ENCODE measurements at places on chromosomes 4 and X. TPM values are rescaled to one million over a fixed set of nuclear protein-coding genes. Genes with fewer than 3 reads are reported as not detected.

The FAM236D gene
- total RNA-seq: not detected

The DKK2 gene
- total RNA-seq: 1.3 TPM

The NLGN3 gene
- 0.31 TPM for total RNA-seq

The GLRA3 gene
- 0.17 TPM for total RNA-seq

The ARHGAP6 gene
- 0.79 TPM for total RNA-seq

The HMX1 gene
- not detected for total RNA-seq

The TMEM131L gene
- total RNA-seq: 27.2 TPM

The FDCSP gene
- total RNA-seq: not detected

DNA sequence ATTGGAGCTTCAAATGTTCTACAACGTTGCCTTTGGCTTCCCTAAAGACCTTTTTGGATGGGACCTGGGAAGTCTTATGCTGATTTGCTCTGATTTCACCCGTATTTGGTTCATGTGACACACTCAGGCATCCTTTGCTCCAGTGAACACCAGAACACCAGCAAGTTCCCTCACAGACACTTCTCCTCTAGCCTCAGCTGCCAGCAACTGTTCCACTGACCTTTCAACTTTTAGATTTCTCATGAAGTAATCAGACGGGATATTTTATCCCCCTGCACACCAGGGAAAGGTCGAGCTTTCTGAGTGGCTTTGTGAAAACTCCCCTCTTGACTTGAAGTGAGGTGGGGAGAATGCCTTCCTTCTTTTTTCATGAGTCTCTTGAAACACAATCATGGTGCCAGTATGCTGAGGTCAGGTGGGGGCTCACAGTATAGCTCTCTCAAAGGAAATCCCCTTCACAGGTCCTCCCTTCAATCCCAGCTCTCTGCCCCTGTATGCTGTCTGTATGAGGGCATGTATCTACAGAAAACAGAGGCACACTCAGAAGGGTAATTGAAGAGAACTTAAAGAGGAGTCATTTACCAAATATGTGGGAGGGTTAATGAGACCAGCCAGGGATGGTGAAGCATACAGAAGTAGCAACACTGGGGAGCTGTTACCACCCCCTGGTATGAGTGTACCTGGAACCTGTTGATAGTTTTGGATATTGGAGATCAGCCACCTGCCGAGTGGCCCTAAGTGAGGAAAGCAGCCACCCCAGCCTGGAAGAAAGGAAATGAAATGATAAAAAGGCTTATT is 62.7 kb downstream of the FGFBP1 start:
- no peaks in the 10 kb centered on the region for H3K27me3 ChIP-seq
- no peaks in the 10 kb centered on the region for H3K4me1 ChIP-seq
- no peak for DNase-seq
- no peaks in the 10 kb centered on the region for H3K36me3 ChIP-seq

DNA sequence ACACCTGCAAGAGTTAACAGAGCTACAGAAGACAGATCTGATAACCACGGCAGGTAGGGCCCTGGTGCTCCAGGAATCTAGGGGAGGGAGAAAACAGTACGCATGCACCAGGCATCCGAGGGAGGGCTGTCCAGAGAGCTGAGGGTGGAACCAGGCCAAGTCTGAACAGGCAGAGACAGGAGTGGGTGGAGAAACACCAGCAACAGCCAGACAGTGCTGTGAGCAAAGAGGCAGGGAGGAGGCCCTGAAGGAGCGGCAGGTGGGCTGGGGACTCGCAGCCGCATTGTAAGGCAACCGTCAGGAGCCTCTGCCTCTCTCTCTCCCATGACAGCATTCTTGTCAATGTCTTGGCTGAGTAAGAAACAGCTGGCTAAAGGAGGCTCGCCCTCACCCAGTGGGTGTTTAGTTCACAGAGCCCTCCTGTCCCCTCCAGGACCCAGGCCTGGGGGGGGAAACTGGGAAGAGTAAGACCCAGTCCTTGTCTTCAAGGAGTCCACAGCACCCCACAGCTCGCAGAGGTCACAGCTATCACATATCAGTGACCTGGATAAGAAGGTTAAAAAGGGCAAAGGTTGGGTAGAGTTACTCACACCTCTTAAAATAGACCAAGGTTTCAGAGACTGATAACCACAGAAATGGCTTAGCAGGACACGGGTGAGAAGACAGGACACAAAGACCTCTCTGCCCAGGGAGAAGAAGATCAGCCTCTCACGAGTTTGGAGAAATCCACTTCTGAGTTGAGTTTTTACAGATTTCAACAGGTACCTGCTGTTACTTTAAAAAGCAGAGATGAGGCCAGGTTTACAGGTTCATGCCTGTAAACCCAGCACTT is 10.5 kb downstream of the ACSL1 start:
- no peak overlapping the region for H3K4me3 ChIP-seq
- peak overlapping the region; percentile 61 for H3K27ac ChIP-seq
- DNase-seq: peak; percentile 81
- no peaks in the 10 kb centered on the region for H3K27me3 ChIP-seq
- no peaks in the 10 kb centered on the region for H3K36me3 ChIP-seq
- H3K4me1 ChIP-seq: peaks cover 18% of the 10 kb centered on the region

GRCh38 chrX:20046864-20047263 is 56.0 kb upstream of the BCLAF3 start:
- H3K27ac ChIP-seq: no peak overlapping the region
- DNase-seq: no peak
- H3K4me1 ChIP-seq: no peaks in the 10 kb centered on the region
- H3K27me3 ChIP-seq: no peaks in the 10 kb centered on the region
- no peak overlapping the region for H3K4me3 ChIP-seq

DNA sequence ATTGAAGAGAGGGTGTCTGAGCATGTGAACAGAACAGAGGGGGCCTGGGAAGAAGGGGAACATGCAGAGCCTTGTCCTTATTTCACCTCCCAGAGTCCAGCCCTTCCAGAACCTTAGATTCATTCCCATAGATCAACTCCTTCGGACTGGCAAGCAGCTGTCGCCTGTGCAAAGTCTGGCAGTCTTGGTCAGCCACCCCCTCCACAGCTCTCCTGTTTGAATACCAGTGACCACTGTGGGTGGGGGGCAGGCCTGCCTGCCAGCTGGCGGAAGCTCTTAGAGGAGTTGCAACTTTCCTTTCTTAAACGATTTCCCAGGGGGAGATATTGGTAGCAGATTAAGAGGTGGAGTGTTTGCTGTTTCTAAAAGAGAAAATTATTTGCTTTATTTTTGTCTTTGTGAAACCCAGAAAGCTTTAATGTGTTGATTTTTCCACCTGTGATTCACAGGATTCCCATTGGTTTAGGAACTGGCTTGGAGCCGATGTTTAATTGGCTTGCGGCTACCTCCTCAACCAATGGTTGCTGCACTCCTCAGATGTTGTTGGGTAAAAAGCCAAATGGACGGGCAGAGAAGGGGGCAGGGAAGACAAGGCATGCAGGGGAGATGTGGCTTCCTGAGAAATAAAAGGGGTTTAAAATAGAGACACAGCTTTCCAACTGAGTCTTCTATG is 62.2 kb upstream of the PRPS1 start:
- DNase-seq: peak; percentile 36
- no peak overlapping the region for H3K27ac ChIP-seq
- H3K27me3 ChIP-seq: no peaks in the 10 kb centered on the region

DNA sequence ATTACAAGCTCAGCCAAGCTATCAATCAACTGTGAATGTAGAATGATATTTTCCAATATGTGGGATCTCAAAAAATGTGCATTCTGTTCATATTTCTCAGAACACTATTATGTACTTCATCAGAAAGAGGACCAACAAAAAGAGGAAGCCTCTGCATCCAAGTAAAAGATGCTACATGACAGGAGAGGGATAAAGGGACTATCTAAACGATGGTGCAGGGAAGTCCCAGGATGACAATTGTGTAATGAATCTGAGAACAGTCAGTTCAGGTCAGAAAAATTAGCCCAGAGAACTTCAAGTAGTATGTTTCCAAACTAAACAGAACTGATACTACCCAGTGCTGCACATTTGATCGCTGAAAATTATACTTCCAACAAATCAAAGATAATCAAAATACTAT is 127.0 kb downstream of the ZNF330 start:
- DNase-seq: no peak
- no peaks in the 10 kb centered on the region for H3K36me3 ChIP-seq
- H3K27ac ChIP-seq: no peak overlapping the region

GRCh38 chr4:92060333-92060732 is 243.4 kb upstream of the GRID2 start:
- no peaks in the 10 kb centered on the region for H3K36me3 ChIP-seq
- no peaks in the 10 kb centered on the region for H3K27me3 ChIP-seq
- no peak for DNase-seq
- no peaks in the 10 kb centered on the region for H3K4me1 ChIP-seq

DNA sequence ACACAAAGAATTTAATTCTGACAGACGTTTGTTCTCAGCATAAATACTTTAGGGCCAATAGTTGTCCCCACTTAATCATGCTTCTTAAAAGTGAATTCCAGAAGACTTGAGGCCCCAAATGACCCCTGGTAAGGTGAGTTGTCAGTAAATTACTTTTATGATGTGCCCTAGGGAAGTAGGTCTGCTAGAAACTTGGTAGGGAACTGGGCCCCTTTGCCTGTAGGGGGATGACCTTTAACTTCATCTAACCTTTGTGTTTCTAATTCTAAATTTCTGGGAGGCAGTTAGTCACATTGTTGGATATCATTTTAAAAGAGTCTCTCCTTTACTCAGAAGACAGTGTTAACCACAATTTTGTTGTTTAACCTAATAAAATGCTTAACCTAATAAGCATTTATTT is 28.8 kb downstream of the HHIP start:
- no peak overlapping the region for H3K4me3 ChIP-seq
- no peak overlapping the region for H3K27ac ChIP-seq
- no peaks in the 10 kb centered on the region for H3K27me3 ChIP-seq
- no peaks in the 10 kb centered on the region for H3K4me1 ChIP-seq

- no peaks in the 10 kb centered on the region for H3K4me1 ChIP-seq
- H3K4me3 ChIP-seq: no peak overlapping the region
- no peak for DNase-seq
These were observed 105.2 kb downstream of the PDE5A start for GRCh38 chr4:119523399-119523798.

DNA sequence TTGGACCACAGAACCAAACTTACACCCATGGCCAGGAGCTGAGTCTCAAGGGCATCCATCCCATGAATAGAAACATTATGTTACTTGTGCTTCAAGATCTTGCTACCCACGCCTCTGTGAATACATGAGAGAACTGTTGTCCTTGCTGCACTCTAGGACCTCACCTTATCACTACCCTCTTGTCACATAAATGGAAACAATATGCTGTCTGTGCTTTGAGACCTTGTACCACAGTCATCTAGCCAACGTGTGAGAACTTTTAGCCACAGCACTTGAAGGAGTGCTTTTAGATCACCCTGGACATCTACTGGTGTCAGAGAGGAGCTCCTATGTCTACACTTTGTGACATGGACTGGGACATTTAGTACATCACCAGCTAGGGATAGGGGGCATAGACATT is 30.7 kb upstream of the HUWE1 start:
- H3K27ac ChIP-seq: no peak overlapping the region
- H3K4me1 ChIP-seq: no peaks in the 10 kb centered on the region
- H3K36me3 ChIP-seq: no peaks in the 10 kb centered on the region
- no peaks in the 10 kb centered on the region for H3K27me3 ChIP-seq
- no peak for DNase-seq

GRCh38 chr4:3255611-3256186 is 6.7 kb downstream of the MSANTD1 start:
- H3K27me3 ChIP-seq: no peaks in the 10 kb centered on the region
- H3K27ac ChIP-seq: no peak overlapping the region
- peaks cover 7% of the 10 kb centered on the region for H3K36me3 ChIP-seq
- no peaks in the 10 kb centered on the region for H3K4me1 ChIP-seq
- no peak for DNase-seq

- DNase-seq: no peak
- H3K4me3 ChIP-seq: no peak overlapping the region
- H3K4me1 ChIP-seq: no peaks in the 10 kb centered on the region
These were observed 78.9 kb upstream of the BMPR1B start for GRCh38 chr4:94678896-94679295.

DNA sequence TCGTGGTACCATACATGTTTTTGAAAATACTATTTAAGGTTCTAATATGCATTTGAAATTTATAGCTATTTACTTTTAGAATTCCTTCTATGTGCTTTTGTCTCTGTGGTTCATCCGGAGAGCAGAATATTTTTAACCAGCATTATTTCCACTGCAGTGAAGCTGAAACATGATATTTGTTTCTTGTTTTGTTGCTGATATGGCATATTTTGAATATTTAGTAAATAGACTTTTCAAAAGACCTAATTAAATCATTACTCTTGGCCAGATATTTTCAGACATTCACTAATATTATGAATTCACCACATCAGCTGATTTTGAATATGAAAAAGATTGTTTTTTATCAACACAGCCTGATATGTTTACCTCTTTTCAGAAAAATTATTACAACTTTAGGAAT is 87.0 kb downstream of the FAT4 start:
- no peaks in the 10 kb centered on the region for H3K27me3 ChIP-seq
- H3K4me3 ChIP-seq: no peak overlapping the region
- H3K27ac ChIP-seq: no peak overlapping the region
- DNase-seq: no peak
